Tibial nerve (tissue), 4 donors: ENCODE measurements at places on chromosomes 3 and 15. TPM values are rescaled to one million over a fixed set of nuclear protein-coding genes. Genes with fewer than 3 reads are reported as not detected.

DNA sequence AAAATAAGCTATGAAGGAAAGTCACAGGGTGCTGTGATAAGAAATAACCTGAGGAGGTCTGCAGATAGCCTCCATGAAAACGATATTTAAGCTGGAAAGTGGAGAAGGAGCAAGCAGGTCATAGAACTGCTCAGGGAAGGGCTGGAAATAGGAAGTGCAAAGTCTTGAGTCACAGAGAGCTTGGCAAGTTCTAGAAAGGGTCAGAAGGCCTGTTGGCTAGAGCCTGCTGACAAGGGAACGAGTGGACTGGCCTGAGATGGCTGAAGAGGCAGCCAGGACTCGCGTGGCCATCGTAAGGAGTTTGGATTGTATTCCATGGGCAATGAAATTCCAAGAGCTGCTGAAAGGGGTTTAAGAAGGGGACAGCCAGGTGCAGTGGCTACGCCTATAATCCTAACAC lies 64.7 kb upstream of the IL12A start:
- H3K27ac ChIP-seq = no peak overlapping the region
- no peaks in the 10 kb centered on the region for H3K4me1 ChIP-seq
- H3K36me3 ChIP-seq = no peaks in the 10 kb centered on the region
- DNase-seq = no peak
- H3K4me3 ChIP-seq = no peak overlapping the region
- no peaks in the 10 kb centered on the region for H3K27me3 ChIP-seq

GRCh38 chr3:161560008-161560637 lies 63.5 kb downstream of the OTOL1 start:
- H3K36me3 ChIP-seq = no peaks in the 10 kb centered on the region
- no peak overlapping the region for H3K27ac ChIP-seq
- peak; percentile 38 for DNase-seq

DNA sequence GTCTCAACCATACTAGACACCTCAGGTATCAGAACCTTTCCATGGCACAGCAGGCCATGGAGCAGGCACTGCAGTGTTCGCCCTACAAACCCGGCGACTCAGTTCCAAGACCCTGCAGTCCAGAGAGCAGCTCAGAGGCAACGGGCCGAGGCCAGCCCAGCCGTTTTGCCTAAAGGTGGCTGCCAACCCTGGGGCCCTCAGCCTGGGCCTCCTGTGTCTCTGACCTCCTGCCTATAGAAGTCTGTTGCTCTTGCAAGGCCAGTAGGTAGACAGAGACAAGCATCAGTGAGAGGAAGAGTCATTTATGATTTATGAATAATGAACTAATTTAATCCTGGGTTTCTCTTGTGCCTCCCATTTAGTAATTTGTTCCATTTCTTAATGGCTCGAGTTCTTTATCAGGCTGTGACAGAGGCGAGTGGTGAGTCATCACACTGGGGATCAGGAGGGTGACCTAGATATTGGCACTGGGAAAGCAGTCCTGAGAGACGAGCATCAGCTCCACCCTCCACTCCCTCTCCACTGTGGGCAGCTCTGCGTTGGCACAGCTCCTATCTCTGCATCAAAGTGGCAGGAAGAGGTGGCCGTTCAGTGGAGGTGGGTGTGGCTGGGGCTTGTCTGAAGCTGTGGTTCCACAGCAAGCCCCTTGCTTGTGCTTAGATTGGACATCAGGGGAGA lies 79.8 kb downstream of the ABHD5 start:
- DNase-seq = peak; percentile 48
- peak overlapping the region; percentile 69 for H3K27ac ChIP-seq
- no peaks in the 10 kb centered on the region for H3K27me3 ChIP-seq
- H3K4me1 ChIP-seq = no peaks in the 10 kb centered on the region
- no peaks in the 10 kb centered on the region for H3K36me3 ChIP-seq

- H3K27me3 ChIP-seq = no peaks in the 10 kb centered on the region
- no peak overlapping the region for H3K27ac ChIP-seq
- no peak overlapping the region for H3K4me3 ChIP-seq
- H3K36me3 ChIP-seq = no peaks in the 10 kb centered on the region
- no peak for DNase-seq
These were observed 471.0 kb upstream of the SEMA6D start for GRCh38 chr15:47246317-47246716.

DNA sequence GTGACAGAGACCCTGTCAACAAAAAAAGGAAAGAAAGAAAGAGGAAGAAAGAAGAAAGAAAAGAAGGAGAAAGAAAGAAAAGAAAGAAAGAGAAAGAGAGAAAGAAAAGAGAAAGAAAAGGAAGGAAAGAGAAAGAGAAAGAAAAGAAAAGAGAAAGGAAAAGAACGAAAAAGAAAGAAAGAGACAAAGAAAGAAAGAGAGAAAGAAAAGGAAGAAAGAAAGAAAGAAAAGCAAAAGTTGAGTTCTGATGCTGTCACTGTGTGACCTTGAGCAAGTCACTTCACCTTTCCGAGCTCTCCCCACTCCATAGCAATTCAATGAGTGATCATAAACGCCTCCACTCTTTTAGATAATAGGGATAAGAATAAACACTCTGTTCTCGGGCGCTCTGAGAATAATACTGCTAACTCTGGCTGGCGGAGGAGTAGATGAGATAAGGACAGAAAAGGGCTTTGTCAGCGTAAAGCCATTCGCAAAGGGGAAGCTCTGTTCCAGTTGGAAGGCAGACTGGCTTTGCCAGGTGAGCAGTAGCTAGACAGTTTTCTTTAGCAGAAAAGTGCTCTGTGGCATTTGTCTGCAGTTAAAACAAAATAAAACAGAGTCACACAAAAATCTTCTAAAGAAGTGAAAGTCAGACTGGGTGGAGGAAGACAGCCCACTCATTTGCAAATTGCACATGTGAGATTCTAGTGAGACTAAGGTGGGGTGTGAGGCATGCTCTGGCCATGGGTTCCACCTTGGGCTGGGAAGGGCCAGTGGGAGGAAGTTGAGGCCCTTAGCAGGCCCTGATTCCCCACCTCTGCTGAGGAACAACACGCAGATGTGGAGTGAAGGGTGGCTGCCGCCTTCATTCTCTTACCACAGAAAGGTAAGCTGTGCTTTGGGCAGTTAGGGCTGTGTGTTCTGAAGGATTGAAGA lies 9.6 kb upstream of the FLNB start:
- H3K36me3 ChIP-seq = no peaks in the 10 kb centered on the region
- no peaks in the 10 kb centered on the region for H3K4me1 ChIP-seq
- no peak for DNase-seq
- H3K4me3 ChIP-seq = no peak overlapping the region
- H3K27ac ChIP-seq = peak overlapping the region; percentile 9

DNA sequence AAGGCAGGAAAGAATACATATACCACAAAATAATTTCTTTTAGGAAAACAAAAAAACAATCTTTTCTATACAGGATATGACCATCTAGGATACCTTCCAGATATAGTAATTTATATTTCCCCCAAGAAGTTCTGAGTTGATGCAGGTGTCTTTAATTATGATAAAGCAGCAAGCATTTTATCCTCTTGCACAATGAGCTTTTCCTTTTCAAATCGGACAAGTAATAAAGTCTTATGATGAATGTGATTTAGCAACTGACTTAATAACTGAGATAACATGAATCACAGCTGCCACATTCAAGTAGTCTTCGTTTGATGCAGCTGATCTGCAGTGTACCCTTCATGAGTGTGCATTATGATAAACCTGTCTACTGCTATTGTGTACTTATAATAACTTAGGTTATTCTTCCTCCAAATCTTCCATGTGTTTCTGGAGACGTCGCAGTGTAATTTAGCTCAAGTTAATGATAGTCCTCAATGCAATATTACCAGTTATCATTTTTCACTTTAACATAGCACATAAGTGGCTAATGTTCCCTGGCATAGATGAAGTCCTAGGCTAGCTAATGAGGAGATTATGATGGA lies 260.3 kb upstream of the MRPL3 start:
- no peaks in the 10 kb centered on the region for H3K27me3 ChIP-seq
- no peak for DNase-seq
- H3K27ac ChIP-seq = no peak overlapping the region
- H3K36me3 ChIP-seq = no peaks in the 10 kb centered on the region
- H3K4me3 ChIP-seq = no peak overlapping the region

DNA sequence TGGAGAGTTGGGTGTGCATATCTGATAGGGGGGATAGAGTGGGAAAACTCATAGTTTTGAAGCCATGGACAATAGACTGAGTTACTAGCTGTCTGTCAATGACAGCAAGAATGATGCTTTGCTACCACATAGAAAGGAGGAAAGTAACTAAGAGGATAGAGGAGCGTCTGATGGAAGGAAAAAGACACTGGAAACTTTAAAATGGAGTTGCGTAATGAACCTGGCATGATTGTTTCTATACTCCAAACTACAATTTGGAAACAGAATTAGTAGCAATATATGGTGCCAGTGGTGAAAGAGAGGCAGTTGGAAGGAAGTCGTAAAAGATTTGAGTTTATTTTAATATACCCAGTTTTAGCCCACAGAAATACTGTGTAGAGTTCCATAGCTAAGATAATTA lies 163.6 kb downstream of the TUSC7 start:
- no peak overlapping the region for H3K4me3 ChIP-seq
- H3K27ac ChIP-seq = no peak overlapping the region
- no peaks in the 10 kb centered on the region for H3K36me3 ChIP-seq
- no peaks in the 10 kb centered on the region for H3K27me3 ChIP-seq
- H3K4me1 ChIP-seq = no peaks in the 10 kb centered on the region

DNA sequence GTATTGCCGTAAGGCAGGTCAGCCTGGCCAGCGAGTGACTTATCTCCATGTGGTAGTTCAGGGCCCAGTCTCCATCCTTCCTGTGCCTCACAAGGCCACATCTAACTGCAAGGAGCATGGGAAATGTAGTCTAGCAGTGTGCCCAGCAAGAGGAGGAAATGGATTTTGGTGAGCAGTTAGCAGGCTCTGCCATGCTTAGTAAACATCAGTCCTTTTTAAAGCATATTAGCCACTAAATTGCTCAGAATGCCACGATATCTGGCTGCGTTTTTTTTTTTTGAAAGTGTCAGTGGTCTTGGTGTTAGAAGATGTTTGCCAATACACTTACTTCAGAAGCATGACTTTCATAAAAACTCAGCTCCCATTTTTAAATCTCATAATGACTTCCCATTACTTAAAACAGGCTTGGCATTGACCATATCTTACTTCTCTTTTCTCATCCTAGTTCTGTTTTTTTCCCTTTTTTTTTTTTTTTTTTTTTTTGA lies 470.2 kb upstream of the TPRG1 start:
- H3K4me3 ChIP-seq = no peak overlapping the region
- DNase-seq = no peak
- H3K36me3 ChIP-seq = no peaks in the 10 kb centered on the region
- no peaks in the 10 kb centered on the region for H3K4me1 ChIP-seq

- H3K27ac ChIP-seq = peak overlapping the region; percentile 80
- no peak for DNase-seq
- H3K36me3 ChIP-seq = no peaks in the 10 kb centered on the region
- no peaks in the 10 kb centered on the region for H3K27me3 ChIP-seq
- peaks cover 14% of the 10 kb centered on the region for H3K4me1 ChIP-seq
These were observed 58.5 kb upstream of the FAM174B start for GRCh38 chr15:92714077-92714476.

DNA sequence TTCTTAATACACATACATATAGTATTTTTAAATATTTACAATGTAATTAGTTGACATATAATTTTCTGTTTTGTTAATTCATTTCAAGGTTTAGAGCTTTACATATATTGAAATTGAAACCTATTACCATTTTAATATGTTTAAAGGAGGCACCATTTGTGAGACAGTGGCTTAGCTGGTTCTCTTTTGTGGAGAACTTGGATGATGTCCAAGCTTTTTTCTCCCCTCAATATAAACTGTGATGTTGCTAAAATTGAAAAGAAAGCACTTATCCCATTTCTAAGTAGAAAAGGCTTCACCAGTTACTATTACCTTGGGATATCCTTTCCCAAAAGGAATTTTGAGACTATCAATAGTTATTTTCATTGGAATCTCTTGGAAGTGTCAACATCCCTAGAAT lies 707.2 kb downstream of the NTRK3 start:
- no peak for DNase-seq
- no peak overlapping the region for H3K27ac ChIP-seq
- no peaks in the 10 kb centered on the region for H3K27me3 ChIP-seq
- H3K36me3 ChIP-seq = no peaks in the 10 kb centered on the region
- H3K4me1 ChIP-seq = no peaks in the 10 kb centered on the region

- H3K27me3 ChIP-seq = no peaks in the 10 kb centered on the region
- no peaks in the 10 kb centered on the region for H3K4me1 ChIP-seq
- no peak overlapping the region for H3K4me3 ChIP-seq
- H3K27ac ChIP-seq = no peak overlapping the region
These were observed 241.1 kb downstream of the ZNF385D start for GRCh38 chr3:21509731-21510470.

DNA sequence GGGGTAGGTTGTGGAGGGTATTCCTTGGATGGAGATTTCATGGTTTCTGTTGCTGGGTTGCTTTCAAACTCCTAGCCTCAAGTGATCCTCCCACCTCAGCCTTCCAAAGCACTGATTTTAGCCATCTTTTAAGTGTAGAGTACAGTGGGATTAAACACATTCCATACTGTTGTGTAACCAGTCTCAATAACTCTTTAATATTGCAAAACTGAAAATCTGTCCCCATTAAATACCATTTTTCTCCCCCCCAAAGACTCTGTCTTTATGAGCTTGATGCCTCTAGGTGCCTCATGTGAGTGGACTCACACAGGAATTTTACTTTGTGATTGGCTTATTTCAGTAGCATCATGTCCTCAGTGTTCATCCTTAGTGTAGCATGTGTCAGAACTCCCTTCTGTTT lies 74.7 kb upstream of the ATP10A start:
- H3K4me3 ChIP-seq = no peak overlapping the region
- H3K27ac ChIP-seq = no peak overlapping the region
- no peak for DNase-seq
- no peaks in the 10 kb centered on the region for H3K36me3 ChIP-seq
- H3K27me3 ChIP-seq = no peaks in the 10 kb centered on the region

DNA sequence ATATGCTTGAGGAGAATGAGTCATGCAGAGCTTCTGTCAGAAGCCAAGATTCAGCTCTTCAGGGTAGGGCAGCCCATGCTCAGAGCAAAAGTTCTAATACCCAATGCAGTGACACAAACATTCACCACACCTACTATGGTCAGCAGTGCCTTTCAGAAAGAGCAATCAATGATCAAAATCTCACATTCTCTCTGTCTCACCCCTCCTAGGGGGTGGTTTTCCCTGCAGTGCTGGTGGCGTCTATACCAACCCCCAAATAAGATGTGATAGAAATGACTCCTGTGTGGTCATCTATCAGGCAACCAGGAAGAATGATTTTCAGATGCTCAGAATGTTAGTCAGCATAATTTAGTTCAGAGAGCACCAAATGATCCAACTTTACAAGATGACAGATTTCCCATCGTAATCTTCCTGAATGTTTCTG lies 385.3 kb downstream of the NTRK3 start:
- H3K27me3 ChIP-seq = no peaks in the 10 kb centered on the region
- no peaks in the 10 kb centered on the region for H3K36me3 ChIP-seq
- no peak for DNase-seq
- no peak overlapping the region for H3K27ac ChIP-seq
- H3K4me1 ChIP-seq = no peaks in the 10 kb centered on the region

- no peak for DNase-seq
- no peak overlapping the region for H3K27ac ChIP-seq
- H3K27me3 ChIP-seq = no peaks in the 10 kb centered on the region
These were observed 15.3 kb downstream of the SEC61A1 start for GRCh38 chr3:128067489-128067888.

GRCh38 chr3:193253986-193254660 lies 13.1 kb downstream of the PLAAT1 start:
- DNase-seq = no peak
- H3K36me3 ChIP-seq = no peaks in the 10 kb centered on the region
- H3K4me3 ChIP-seq = no peak overlapping the region
- H3K27me3 ChIP-seq = no peaks in the 10 kb centered on the region
- no peak overlapping the region for H3K27ac ChIP-seq
- no peaks in the 10 kb centered on the region for H3K4me1 ChIP-seq

Gene TGM5
- total RNA-seq = not detected

Gene DAPK2
- 59.4 TPM for total RNA-seq

Gene IL17RD
- total RNA-seq = 9.8 TPM

Gene GOLGA6L7
- not detected for total RNA-seq

Gene GAP43
- 8.5 TPM for total RNA-seq

Gene SMARCC1
- total RNA-seq = 36.6 TPM

Gene PCOLCE2
- 69.3 TPM for total RNA-seq
